ENCODE measurements at places on chromosomes 3 and 15. TPM values are rescaled to one million over a fixed set of nuclear protein-coding genes. Genes with fewer than 3 reads are reported as not detected.

DNA sequence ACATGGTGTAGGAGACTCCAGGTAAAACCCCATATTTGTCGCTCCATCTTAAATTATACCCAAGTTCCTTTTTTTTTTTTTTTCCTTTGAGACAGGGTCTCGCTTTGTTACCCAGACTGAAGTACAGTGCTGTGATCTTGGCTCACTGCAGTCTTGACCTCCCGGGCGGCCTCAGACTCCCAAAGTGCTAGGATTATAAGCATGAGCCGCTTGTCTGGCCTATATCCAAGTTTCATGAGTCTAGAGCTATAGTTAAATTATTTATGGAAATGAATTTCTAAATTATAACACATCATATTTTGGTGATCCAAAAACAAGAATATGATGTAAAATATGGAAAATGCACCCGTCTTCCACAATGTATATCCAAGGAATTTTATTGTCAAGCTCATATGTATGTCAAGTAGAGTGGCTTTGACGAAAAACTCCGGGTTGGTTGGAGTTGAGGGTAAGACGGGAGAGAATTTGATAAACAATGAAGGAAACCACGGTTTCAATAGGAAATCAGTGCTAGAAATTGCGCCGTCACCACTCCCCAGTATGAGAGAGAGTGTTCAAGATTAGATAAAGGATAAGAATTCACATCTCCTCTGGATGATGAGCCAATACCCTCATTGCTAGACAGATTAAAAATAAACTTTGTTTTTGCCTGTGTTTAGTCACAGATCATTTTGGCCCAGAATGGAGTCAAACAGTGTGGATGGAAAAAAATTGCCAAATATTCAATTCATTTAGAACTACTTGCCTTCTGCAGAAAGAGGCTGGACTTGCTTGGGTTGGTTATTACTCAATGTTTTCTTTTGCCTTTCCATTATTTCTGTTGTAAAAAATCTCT, 209.2 kb upstream of the NR2F2 start:
- no peak for DNase-seq

DNA sequence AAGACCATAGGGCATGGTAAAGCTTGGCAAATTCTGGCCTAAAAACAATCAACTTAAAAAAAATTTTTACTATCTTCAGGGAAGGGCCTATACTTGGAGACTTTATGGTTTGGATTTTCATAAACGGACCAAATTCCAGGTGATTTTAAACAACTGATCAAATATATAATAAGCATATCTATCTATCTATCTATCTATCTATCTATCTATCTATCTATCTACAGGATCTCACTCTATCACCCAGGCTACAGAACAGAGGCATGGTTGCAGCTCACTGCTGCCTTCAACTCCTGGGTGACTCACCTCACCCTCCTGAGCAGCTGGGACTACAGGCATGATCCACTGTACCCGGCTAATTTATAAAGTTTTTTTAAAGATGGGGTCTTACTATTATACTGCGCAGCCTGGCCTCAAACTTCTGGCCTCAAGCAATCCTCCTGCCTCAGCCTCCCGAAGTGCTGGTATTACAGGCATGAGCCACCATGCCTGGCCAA, 6.7 kb downstream of the SPPL2A start:
- DNase-seq = no peak

GRCh38 chr3:51498876-51499738, 708 bp downstream of the DCAF1 start:
- peak; percentile 89 for DNase-seq

DNA sequence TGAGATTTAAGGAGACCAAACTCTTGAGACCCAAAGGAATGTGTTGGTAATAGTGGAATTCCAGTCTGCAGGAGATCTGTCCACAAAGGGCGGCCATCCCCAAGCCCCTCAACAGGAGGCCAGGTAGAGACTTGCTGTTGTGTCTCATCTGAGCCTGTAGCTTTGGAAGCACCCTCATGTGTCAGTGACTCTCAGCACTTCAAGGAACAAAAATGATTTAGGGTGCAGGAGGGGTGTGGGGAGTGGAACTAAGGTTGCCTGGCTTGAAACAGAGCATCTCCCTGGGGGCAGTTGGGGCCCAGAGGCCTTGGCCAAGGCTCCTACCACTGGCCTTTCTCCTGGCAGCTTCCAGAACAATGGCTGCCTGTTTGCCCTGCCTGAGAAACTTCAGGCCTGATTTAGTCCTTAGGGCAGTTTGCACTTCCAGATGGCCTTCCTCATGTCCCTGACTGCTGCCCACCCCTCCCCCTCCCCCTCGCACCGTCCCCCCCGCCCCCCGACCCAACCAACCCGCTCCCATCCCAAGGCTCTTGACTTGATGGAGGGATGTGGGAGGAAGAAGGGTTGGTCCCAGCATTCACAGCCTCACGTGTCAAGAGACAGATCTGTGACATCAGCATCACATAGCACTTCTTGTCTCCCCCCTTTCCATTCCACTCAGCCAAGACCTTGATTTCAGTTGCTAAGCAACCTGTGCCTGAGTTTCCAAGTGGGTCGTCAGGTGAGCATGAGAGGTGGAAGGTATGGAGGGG, 77.1 kb downstream of the CORO2B start:
- no peak for DNase-seq

GRCh38 chr15:101580431-101580830, 71.8 kb downstream of the TM2D3 start:
- DNase-seq = no peak

- DNase-seq = no peak
Measured at GRCh38 chr3:115084686-115085085, 62.4 kb downstream of the ZBTB20 start.

DNA sequence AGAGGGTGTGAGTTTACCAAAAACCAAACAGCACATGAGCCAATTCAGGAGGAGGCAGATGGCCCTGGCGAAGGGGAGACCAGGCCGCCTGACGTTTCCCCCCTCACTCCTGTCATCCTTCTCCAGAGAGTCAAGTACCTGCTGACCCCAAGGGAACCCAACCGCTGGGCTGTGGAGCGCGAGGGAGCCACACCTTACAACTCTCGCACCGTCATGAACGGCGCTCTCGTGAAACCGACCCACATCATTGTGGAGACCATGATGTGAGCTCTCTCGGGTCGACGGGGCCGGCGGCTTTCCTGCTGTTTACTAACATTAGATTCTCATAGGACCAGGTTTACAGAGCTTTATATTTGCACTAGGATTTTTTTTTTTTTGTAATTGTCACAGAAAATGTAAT, 55.4 kb downstream of the GRIP2 start:
- no peak for DNase-seq

- DNase-seq = no peak
Measured at GRCh38 chr3:30473374-30474051, 132.9 kb upstream of the TGFBR2 start.

- no peak for DNase-seq
Measured at GRCh38 chr15:55546718-55547117, 38.7 kb upstream of the DNAAF4 start.

DNA sequence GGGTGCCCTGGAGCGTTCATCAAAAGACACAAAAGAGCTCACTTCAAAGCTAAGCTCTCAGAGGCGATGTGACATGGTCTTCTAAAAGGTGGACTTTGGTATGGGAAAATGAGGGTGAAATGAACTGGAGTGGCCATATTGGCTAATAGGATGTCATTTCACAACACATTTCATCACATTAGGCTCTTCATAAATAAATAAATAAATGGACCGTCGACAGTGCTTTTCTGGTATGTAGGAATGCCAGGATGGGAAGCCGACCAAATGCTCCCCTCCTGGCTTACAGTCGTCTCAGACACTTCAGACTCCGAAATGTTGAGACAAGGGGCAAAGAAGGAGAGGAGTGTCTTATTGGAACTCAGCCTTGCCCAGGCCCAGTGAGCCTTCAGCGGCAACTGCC, 383.0 kb downstream of the NTRK3 start:
- DNase-seq = no peak

DNA sequence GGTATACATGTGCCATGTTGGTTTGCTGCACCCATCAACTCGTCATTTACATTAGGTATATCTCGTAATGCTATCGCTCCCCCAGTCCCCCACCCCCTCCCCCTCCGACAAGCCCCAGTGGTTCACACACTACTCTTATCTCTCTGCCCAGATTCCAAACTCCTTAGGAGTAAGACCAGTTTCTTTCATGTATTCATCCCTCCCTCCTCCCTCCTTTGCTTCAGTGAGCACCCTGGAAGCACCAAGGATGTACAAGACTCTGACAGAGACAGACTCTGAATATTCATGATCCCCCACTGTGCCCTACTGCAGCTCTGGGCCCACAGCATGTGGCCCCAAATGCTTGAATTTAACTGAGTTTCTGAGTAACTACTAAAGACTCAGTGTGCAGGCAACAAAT, 113.8 kb upstream of the RAD18 start:
- no peak for DNase-seq

- DNase-seq = peak; percentile 79
Measured at GRCh38 chr15:70486451-70487386, 276.6 kb downstream of the UACA start.

DNA sequence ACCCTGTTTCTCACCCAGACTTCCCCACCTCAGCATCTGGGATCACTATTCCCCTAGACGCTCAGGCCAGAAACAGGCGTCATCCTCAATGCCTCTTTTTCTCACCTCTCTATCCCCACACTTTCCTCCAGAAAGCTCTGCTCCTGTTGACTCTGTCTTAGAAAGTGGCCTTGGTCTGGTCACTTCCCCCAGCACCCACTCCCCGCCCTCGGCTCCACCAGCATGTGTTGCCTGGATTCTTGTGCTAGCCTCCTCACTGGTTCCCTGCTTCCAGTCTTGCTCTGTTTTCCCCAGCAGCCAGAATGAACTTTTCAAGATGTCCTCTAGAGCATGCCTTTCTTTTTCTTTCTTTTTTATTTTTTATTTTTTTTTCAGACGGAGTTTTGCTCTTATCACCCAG, 39.7 kb upstream of the ESYT3 start:
- DNase-seq = no peak

GRCh38 chr3:178439504-178439903, 96.7 kb upstream of the KCNMB2 start:
- no peak for DNase-seq

GRCh38 chr3:196712514-196713413, 587 bp downstream of the PIGX start:
- no peak for DNase-seq

DNA sequence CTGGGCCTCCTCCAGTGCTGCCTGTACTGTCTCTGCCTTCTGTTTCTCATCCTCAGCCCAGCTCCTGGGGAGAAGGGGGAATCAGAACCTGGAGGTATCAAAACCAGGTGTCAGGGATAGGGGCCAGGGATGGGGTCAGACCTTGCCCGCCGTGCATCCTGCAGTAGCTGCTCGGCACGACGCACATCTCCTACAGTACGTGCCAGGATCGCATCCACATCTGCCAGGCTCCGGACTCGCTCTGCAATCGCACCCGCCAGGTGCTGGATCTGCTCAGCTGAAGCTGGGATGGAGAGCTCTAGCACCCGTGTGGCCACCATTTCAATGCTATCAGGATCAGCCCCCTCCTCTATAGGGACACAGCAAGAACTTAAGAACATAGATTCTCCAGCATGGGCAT, 1.4 kb upstream of the USP19 start:
- no peak for DNase-seq

DNA sequence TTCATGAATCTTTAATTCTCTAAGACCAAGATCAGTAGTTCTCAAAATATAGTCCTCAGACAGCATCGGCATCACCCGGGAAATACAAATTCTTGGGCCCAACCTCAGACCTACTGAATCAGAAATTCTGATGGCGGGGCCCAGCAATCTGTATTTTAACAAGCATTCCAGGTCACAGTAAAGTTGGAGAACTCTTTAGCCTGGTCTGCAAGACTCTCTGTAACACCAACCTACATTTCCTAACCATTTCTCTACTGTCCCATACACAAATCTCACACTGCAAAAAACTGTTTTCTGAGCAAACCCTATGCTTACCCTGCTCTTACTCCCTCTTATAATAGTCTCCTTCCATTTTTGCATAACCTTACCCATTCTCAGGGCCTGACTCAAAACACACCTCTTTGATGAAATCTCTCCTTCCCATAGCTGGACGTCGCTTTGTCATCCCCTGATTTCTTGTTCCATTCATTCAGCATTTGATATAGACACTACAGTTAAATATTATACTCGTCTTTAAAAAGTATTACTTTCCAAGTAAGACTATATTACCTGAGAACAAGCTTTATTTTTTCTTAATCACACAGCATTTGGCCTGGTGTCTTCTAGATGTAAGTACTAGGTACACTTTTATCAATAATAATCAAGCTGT, 83.3 kb upstream of the MYO5C start:
- no peak for DNase-seq

DNA sequence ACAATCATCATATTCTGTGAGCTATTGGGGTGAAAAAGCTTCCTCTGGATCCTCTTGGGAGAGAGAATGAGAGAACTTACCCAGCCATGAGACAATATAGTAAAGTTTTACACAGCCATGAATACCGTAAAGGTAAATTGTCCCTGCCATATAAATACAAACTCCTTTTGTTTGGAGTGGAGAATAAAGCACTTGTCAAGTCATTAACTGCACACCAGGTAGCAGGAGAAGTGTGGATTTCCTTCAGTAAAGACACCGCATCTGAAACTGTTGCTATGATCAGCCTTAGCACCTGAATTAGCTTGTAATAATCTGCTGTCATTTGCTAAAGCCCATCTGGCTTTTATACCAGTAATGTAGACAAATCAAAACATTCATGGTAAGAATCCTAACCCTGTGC, 336.6 kb upstream of the SLCO3A1 start:
- DNase-seq = no peak

- DNase-seq = peak; percentile 43
Measured at GRCh38 chr3:129439226-129439816, 427 bp downstream of the MBD4 start.

DNA sequence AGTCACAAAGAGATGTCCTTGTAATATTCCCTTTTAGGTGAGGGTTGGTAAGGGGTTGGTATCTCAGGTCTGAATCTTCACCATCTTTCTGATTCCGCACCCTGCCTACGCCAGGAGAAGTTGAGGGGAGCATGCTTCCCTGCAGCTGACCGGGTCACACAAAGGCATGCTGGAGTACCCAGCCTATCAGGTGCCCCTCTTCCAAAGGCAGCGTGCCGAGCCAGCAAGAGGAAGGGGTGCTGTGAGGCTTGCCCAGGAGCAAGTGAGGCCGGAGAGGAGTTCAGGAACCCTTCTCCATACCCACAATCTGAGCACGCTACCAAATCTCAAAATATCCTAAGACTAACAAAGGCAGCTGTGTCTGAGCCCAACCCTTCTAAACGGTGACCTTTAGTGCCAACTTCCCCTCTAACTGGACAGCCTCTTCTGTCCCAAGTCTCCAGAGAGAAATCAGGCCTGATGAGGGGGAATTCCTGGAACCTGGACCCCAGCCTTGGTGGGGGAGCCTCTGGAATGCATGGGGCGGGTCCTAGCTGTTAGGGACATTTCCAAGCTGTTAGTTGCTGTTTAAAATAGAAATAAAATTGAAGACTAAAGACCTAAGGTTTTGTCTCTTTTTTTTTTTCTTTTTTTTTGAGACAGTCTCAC, 19.8 kb downstream of the TYRO3 start:
- DNase-seq = no peak

Gene SHC4
- total RNA-seq = 1.9 TPM

Gene DOCK3
- 1.7 TPM for total RNA-seq

Gene ECE2
- total RNA-seq = not detected

Gene FANCD2OS
- total RNA-seq = not detected

Gene GOLGA8S
- 0.38 TPM for total RNA-seq

Gene SUSD5
- not detected for total RNA-seq

Gene ZBED2
- 38.7 TPM for total RNA-seq

Gene FAM174B
- total RNA-seq = 2.8 TPM

Gene CTXN2
- total RNA-seq = not detected

Gene PLCL2
- total RNA-seq = 38.9 TPM

Gene P2RY1
- total RNA-seq = 0.05 TPM

Gene PLA2G4B
- total RNA-seq = 6.0 TPM

Gene PEX5L
- total RNA-seq = 0.35 TPM

Gene CPN2
- not detected for total RNA-seq

Gene ITGA11
- total RNA-seq = 0.73 TPM

Gene SCN5A
- not detected for total RNA-seq

Gene DNAH12
- total RNA-seq = 0.03 TPM

Gene ACAD9
- total RNA-seq = 48.4 TPM
